ENCODE measurements at places on chromosomes 13 and 19.

GRCh38 chr13:29532821-29533220 lies 62.7 kb downstream of the SLC7A1 start:
- DNase-seq: no peak

DNA sequence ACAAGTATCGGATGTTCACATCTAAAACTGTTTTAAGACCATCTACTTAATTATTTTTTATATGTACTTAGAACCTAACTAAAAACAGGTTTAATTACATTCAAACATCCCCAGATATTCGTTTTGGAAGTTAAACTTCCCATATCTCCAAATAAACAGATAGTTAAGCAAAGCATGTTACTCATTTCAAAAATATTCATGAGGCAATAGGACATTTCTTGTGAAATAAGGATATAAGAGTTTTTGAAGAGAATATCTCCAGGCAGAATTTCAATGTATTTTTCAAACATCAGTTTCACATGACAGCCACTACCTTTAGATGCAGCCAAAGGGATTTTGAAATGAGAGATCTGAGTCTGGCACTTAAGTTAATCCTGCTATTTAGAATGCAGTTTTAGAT lies 697.5 kb downstream of the SLITRK1 start:
- peak; percentile 67 for DNase-seq

- DNase-seq: no peak
Measured at GRCh38 chr13:48629277-48629676, 24.5 kb upstream of the CYSLTR2 start.

GRCh38 chr13:35592457-35592856 lies 116.0 kb upstream of the MAB21L1 start:
- no peak for DNase-seq

DNA sequence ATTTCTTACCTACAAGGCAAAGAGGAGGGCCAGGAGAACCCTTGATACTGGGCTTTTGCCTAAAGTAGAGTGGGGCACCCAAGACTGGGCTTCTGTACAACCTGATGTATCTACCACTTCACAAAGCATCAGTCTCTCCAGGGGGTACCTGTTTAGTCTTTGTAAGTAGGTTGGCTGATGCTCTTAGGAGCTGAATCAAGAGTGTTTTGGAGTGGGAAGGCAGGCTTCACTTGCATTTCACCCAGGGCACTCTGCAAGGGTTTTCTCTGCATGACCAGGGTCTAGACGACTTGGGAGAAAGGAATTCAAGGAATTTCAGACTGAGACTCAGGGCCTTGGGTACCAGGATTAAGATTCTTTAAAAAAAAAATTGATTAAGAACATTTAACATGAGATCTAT lies 361.5 kb downstream of the RFC3 start:
- DNase-seq: no peak

- DNase-seq: no peak
Measured at GRCh38 chr19:32674153-32674930, 638 bp downstream of the ANKRD27 start.

DNA sequence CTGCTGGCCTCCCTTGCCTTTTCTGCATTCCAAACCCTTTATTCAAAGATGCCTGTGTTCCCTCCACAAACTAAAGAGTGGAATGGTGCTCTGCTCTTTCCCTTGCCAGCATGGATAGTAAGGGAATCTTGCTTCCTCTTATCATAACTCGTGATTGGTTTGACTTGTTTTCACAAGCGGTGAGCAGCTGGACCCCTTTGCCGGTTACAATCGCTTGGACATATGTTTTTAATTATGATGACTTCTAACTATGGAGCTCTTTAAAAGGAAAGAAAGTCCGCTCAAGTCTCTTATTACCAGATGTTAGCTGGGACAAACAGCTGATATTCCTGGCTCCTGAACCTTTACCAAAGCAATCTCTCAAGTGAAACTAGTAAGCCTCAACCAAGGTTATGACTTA lies 1094.7 kb downstream of the UQCRFS1 start:
- no peak for DNase-seq

GRCh38 chr13:95241321-95241720 lies 59.9 kb downstream of the ABCC4 start:
- DNase-seq: no peak

DNA sequence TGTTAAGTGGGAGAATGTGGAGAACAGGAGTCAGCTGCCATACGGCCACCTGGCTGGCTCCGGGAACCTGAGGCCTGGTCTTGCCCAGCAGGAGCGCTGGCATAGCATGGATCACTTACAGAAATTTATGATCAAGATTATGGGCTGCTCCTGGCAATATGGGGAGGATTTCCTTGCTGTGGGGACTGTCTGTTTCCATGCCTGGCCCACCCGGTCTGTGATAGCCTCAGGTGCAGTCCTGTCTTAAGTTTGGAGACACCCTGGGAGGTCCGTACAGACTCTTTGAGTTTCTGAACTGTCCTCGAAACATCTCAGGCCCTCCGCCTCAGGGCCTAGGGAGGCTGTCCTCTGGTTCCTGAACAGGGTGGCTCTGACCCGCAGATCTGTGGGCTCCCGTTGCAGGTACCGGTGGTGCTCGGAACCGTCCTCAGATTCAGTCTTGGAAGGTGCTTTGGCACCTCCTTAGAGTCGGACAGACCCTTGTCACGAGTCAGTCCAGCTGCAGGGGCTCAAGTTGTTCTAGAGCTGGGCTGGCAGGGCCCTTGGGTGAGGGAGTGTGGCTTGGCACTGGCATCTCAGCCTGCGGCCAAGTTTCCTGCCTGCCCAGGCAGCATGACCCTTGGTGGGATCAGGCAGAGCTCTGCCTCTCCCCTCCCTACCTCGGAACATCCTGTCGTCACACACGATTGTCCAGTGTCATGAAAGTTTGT lies 4.9 kb downstream of the TFDP1 start:
- DNase-seq: no peak

GRCh38 chr13:36979361-36980050 lies 19.6 kb downstream of the ALG5 start:
- peak; percentile 25 for DNase-seq

DNA sequence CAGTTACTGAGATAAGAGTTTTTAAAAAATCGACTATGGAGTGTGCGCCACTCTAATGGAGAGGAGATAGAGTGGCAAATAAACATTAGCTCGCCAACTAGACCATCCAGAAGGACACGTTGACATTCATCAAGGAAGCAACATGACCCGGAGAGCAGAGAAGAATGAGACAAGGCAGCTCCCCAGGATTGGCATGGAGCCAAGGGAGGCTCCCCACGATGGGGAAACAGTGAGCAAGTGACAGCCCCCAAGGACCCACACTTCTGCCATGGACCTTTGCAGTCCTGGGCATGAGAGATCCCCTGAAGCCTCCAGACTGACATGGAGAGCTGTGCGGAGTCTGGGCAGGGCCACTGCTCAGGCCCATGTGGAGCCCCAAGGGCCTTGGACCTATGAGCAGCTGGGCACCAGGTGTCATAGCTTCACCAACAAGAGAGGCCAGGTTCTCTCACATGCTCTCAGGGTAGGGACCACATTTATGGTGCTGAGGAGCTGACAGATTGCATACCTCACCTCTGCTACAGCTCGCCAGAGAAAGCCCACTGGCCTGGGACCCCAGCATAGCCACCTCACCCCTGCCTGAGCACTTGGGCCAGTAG lies 6.7 kb downstream of the SIGLEC6 start:
- no peak for DNase-seq

DNA sequence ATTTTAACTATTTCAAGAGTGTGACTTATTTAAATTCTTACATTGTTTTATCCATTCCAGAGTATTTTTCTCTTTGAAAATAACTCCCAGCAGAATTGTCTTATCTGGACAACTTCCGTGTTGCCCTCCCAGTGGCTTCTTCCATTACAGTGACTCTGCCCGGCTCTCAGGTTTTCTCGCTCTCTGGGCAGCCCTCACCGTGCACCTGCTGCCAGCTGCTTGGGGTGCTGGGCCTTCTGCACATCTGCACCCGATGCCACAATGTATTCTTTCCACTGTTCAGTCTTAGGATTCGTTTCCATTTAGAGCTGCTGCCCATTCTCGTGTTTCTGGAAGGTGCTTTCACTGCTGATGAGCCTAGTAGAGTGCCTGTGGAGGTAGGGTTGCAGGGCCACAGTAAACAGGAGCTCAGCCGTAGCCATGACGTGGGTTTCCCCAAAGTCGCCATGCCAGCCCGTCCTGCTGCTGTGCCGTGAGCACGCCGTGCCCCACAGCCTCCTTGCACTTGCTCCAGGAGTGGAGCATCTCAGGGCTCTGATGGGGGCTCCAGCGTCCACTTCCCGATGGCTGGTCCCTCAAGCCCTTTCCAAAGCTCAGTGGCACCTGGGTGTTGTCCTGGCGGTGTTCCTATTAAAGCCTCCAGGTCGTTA lies 46.1 kb upstream of the DCUN1D2 start:
- DNase-seq: no peak

GRCh38 chr13:43797869-43798268 lies 11.1 kb upstream of the ENOX1 start:
- peak; percentile 38 for DNase-seq

GRCh38 chr13:42064966-42065365 lies 16.5 kb downstream of the DGKH start:
- no peak for DNase-seq

- no peak for DNase-seq
Measured at GRCh38 chr19:10979951-10980381, 19.1 kb downstream of the SMARCA4 start.

DNA sequence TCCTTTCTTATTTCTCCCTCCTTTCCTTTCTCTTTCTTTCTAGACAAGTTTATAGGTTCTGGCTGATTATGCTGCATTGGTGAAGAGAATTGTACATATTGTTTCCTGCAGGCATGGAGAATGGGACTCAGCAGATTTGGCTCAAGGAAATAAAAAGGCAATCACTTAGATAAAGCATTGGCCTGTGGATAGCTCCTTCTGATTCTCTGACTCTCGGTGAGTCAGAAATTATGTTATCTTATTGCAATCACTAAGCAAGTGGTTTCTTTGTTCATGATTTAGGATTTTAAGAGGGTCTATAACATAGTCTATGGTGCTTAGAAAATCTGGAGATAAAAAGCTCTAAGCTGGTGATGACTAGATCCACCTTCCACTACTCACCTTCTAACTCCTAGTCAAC lies 54.0 kb upstream of the POSTN start:
- no peak for DNase-seq

- no peak for DNase-seq
Measured at GRCh38 chr13:33235564-33235963, 50.0 kb downstream of the STARD13 start.

- no peak for DNase-seq
Measured at GRCh38 chr19:38013913-38014580, 107.0 kb downstream of the SIPA1L3 start.

GRCh38 chr19:13420780-13421179 lies 85.5 kb downstream of the CACNA1A start:
- no peak for DNase-seq

DNA sequence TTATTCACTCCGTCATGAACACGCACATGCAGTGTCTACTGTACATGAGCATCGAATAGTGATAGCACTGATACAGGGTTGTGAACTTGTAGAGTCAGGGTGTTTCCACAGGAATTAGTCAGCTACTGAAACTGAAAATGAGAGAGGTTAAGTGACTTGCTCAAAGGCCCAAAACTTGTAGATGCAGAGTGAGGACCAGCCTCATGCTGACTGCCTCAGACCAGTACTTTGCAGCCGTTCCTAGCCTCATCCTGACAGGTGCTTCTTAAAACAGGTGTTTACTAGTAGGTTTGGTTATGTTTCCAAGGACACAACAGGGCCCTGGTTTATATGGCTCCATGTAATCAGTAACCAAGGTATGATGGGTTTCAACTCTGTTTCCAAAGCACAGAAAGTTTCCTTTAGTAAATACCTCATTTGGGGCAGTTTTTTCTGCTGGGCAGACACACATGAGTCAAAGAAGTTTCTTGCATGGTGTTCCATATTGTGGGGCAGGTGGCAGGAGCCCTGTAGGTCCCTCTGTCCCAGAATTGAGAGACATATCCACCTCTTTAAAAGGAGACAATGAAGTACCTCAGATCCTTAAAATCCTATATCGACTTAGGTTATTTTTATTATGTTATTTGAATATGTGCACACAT lies 16.0 kb downstream of the FGF9 start:
- DNase-seq: no peak

- DNase-seq: no peak
Measured at GRCh38 chr13:26759249-26759906, 1.2 kb downstream of the GPR12 start.

- DNase-seq: no peak
Measured at GRCh38 chr13:108572782-108573211, 56.6 kb upstream of the MYO16 start.

- peak; percentile 61 for DNase-seq
Measured at GRCh38 chr13:41111454-41111853, 21.1 kb downstream of the KBTBD6 start.

- peak; percentile 34 for DNase-seq
Measured at GRCh38 chr13:73268306-73268705, 209.5 kb downstream of the KLF5 start.

DNA sequence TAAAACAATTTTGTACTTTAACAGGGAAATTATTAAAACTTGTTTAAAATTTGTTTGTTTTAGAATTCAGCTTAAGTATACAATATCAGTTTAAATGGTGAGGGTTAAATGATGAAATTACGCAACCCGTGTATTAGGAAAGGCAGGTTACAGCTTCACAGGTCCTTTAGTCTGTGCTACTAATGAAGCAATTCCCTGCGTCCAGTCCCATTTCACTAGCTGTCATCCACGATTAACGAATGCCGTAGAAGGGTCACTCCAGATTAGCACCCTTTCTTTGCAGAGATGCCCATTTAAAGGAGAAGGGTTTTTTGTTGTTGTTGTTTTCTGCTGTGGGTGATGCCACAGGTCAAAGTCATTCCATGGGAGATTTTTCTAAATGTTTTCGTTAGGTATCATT lies 457.6 kb upstream of the SLC10A2 start:
- no peak for DNase-seq

GRCh38 chr13:64293923-64294322 lies 2878.3 kb upstream of the PCDH20 start:
- DNase-seq: peak; percentile 22

DNA sequence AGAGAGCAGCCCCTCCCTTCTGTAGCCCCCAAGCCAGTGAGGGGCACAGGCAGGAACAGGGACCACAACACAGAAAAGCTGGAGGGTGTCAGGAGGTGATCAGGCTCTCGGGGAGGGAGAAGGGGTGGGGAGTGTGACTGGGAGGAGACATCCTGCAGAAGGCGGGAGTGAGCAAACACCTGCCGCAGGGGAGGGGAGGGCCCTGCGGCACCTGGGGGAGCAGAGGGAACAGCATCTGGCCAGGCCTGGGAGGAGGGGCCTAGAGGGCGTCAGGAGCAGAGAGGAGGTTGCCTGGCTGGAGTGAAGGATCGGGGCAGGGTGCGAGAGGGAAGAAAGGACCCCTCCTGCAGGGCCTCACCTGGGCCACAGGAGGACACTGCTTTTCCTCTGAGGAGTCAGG lies 4.2 kb downstream of the KLK3 start:
- DNase-seq: no peak

GRCh38 chr19:9295411-9295849 lies 14.2 kb downstream of the ZNF699 start:
- no peak for DNase-seq

- DNase-seq: peak; percentile 86
Measured at GRCh38 chr19:1566392-1567115, 1.6 kb downstream of the MEX3D start.

- peak; percentile 48 for DNase-seq
Measured at GRCh38 chr19:18160971-18161635, 8.1 kb downstream of the PIK3R2 start.

GRCh38 chr19:34975056-34975455 lies 11.0 kb upstream of the ZNF792 start:
- no peak for DNase-seq
